ENCODE measurements at places on chromosomes 16 and 17.

DNA sequence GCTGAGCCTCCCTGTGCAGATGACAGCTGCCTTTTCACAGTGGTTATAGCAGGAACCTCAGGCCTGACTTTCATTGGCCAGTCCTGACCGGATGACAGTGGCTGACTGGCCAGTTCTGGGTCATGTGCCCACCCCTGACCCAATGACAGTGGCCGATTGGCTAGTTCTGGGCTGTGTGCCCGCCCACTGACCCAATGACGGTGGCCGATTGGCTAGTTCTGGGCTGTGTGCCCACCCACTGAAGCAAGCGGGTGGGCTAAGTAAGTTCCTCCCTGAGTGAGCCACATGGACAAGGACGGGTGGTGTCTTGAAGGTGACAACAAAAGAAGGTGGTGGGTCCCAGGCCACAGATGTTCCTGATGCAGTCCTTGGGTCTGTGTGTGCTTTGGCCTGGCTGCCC, 9.5 kb downstream of the DEF8 start:
- peak; percentile 27 for DNase-seq

GRCh38 chr17:29709866-29710519, 87.3 kb upstream of the CORO6 start:
- no peak for DNase-seq

GRCh38 chr16:84889066-84889465, 69.3 kb downstream of the CRISPLD2 start:
- DNase-seq: no peak

- no peak for DNase-seq
Observed at GRCh38 chr16:30893417-30893743, 497 bp downstream of the BCL7C start.

DNA sequence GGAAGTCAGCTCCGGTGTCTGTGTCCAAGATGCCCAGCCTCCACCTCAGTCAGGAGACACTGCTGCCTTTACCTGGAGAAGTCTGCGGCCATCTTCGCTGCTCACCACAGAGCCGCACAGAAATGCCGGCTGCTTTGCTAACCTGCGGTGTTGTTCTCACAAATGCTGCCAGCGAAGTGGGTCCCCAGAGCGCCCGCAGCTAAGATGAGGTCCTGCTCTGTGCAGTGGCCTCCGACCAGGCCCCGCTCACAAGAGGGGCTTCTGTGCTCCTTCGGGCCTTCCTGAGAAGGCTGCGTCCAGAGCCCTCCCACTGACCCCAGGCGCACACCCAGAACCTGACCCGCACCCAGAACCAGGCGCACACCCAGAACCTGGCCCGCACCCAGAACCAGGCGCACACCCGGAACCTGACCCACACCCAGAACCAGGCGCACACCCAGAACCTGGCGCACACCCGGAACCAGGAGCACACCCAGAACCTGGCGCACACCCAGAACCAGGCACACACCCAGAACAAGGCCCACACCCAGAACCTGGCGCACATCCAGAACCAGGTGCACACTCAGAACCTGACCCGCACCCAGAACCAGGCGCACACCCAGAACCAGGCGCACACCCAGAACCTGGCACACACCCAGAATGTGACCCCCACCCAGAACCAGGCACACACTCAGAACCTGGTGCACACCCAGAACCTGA, 51.5 kb upstream of the FASN start:
- DNase-seq: no peak

DNA sequence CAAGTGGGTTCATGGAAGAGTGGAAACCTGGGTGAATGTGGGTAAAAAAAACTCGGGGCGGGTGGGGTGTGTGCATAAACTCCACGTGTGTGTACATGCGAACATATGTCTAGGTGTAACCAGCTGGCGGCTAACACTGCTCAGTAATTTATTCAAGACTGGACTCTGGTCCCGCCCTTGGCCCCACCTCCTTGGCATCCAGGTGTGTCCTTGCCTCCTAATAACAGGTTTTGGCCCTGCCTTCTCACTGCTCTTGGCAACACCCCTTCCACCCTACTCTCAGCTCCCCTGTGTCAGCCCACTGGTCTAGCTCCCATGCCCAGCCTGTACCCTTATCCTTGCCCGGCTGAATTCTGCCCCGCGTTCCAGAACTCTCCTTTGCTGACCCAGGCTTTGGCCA, 8.3 kb downstream of the FLII start:
- peak; percentile 75 for DNase-seq

- DNase-seq: no peak
Observed at GRCh38 chr16:28067604-28068379, 4.3 kb upstream of the GSG1L start.

DNA sequence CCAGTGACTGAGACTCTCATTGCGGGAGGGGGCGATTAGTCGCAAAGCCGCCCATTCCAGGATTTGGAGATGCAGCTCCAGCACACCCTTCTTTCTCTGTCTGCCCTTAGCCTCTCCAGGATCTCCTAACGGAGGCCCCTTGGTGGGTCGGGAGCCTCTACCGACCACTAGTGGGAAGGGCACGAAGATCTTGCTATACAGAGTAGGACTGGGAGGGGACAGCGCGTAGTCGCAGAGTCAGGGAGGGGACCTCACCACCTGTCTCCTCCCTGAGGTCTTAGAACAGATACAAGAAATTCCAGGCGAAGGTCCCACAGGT, 588 bp upstream of the SMTNL2 start:
- DNase-seq: peak; percentile 68

- peak; percentile 77 for DNase-seq
Observed at GRCh38 chr17:57861790-57862693, 12.2 kb upstream of the MRPS23 start.

DNA sequence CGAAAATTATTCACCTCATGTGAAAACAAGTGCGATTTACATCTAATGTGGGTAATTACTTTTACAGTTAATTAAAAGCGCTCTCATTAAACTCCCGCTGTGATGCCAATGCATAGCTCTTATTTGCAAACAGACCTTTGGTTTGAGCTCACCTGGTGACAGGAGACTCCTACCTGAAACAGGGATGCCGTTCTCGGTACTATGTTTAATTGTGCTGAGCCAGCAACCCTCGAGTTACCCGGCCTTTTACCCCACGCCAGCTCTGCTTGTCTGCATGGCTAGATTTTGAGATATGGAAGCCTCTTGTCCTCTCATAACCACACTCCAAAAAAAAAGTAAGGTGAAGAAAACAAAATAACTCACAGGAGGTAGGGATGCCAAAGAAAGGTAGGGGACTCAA, 690.4 kb upstream of the RBFOX1 start:
- DNase-seq: no peak

DNA sequence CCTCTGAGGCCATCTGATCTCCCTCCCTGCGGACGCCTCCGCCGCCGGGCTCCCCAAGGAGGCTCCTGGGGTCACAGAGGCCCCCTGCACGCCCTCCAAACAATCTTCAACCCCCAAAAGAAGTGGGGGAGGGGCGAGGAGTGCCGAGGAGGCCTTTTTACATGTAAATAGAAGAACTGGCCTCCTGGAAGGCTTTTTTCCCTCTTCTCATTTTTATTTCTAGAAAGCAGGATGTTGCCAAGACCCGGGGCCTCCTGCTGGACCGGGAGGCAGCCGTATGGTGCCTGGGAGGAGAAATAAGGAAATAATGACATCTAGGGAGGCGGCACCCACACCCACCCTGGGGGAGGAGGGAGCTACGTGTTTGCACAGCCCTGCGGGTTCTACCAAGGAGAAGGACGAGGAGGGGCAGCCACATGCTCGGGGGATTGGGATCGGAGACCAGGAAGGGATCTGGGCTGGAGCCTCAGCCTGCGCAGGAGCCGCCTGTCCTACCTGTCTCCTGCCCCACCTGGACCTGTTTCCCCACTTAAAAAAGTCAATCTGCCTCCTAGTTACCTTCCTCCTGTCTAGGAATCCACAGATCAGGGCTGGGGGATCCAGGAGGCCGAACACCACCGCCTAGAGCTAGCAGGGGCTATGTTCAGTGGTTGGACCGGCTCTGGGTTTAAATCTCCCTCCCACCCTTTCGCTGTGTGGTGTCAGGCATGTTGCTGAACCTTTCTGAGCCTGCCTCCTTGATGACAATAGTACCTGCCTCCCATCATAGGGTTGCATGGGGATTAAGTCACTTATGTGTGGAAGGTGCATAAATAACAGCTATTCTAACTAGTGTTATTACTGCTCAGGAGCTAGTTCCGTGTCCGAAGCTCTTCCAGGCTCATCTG, 175.7 kb upstream of the GSE1 start:
- peak; percentile 88 for DNase-seq

- no peak for DNase-seq
Observed at GRCh38 chr17:3885970-3886369, 6.9 kb downstream of the CAMKK1 start.

DNA sequence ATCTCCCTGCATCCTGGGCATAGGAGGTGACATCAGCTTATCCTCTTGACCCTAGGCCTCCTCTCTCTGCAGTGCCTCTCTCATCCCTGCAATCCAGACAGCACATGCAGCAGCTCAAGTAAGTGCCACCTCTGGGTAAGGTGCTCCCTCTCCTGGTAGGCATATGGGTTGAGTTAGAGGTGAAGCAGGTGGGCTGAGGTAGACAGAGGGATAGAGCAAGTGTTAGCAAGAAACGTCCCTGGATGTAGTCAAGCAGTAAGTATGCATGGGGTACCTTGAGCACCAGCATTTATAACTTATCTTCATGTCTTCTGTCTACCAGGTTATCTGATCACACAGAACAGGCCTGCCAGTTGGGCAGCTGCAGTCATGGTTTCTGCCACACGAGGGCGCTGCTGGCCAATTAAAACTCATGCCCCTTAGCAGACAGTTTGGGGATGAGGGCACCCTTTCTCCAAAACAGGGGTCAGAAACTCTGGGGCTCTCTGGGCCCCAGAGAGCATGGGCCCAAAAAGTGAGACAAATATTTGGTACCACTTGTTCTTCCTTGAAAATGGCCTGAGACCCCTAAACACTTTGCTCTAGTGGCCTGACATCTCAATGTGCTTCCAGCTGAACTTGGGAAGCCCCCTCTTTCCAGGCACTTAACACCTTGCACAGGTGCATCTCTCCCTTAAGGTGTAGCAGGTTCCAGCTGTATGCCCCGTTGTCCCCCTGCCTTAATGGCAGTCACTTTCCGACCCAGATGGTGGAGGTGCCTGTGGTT, 59.8 kb downstream of the NEUROD2 start:
- peak; percentile 74 for DNase-seq

DNA sequence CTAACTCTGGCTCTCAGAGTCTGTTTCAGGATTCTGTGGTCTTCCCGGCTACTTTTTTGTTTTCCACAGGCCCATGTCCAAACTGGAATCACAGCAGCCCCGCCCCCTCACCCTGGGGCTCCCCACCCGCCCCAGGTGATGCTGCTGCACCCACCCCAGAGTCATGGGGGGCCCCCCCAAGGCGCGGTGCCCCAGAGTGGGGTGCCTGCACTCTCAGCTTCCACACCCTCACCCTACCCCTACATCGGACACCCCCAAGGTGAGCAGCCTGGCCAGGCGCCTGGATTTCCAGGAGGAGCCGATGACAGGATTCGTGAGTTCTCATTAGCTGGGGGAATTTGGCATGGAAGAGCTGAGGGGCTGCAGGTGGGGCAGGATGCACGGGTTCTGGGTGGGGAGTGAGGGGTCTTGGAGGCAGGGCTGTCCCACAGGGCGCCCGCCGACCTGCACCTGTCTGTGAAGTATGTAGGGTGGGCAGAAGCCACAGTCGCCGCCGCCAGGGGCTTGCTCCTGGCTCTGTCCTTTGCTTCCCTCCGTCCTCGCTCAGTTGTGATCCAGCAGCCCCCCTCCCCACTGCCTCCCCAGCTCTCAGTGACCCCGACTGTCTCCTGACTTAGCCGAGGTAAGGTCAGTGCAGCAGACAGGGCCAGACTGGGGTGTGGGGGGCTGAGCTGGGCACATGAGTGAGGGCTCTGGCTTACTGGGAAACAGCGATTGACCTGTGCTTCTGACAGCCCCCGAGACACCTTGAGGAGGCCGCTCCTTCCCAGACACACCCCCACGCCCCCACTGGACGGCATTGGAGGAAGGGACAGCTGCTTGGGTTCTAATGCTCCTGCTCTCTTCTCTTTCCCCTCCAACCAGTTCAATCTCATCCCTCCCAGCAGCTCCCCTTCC, 10.0 kb downstream of the TUFM start:
- no peak for DNase-seq

DNA sequence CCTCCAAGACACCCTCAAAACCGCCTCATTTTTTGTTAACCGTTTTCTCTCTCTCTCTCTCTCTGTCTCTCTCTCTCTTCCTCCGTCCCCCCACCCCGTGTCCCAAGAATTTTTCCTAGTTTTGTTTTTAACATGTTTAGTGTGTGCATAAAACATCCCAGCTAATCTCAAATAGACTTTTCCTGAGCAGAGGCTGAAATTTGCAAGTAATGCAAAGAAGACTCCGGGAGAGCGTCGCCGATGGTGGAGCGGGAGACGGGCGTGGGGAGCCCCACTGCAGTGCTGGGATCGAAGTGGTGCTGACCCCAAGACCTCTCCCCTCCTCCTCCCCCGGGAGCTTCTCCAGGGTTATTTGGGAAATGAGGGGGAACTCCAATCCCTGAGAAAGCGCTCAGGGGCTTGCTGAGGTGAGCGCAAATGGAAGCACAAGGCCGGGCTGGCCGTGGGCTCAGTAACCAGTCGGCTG, 4.7 kb upstream of the DLX4 start:
- no peak for DNase-seq

- DNase-seq: peak; percentile 89
Observed at GRCh38 chr17:18093616-18094408, 6.1 kb downstream of the DRG2 start.

GRCh38 chr16:63385714-63386432, 1349.6 kb upstream of the CDH8 start:
- no peak for DNase-seq

- no peak for DNase-seq
Observed at GRCh38 chr17:42305543-42306384, 17.5 kb downstream of the STAT5A start.

GRCh38 chr16:48542020-48542473, 67.9 kb downstream of the N4BP1 start:
- peak; percentile 58 for DNase-seq

- no peak for DNase-seq
Observed at GRCh38 chr17:40352237-40352778, 12.2 kb downstream of the GJD3 start.

GRCh38 chr16:83685615-83686165, 122.1 kb upstream of the HSBP1 start:
- no peak for DNase-seq

DNA sequence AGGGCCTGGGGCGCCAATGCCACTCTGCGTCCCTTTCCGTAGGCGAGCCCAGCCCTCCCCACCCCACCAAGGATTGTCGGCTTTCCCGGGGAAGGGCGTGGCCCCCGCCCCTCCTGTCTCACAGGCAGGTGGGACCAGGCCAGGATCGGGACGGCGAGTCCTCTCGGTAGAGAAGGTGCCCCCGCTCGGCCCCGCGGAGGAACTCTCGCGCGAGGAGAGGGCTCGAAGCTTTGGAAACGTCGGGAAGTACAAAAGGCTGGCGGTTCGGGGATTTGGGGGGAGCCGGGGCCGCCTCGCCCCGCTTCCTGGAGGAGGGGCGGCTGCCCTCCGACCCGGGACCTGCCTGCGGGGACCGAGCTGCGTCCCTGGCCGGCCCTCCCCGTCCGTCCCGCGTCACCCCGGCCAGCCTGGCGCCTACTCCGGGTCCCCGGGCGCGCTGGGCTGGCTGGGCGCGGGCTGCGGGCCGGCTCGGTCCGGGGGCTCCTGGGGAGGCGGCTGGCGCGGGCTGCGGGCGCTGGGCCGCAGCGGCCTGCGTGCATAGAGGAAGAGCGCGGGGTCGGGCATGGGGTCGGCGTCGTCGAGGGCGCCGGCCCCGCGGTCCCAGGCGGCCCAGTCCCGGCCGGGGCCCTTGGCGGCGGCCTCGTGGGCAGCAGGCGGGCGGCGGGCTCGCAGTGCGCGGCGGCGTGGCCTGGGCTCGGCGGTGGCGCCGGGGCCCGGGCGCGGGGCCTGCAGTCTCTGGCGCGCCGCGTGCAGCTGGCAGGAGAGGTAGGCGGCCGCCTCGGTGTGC, 12.6 kb upstream of the CLUH start:
- peak; percentile 76 for DNase-seq

Measured in DMS53 (cell line).